ENCODE measurements at places on chromosomes 3 and 15.

DNA sequence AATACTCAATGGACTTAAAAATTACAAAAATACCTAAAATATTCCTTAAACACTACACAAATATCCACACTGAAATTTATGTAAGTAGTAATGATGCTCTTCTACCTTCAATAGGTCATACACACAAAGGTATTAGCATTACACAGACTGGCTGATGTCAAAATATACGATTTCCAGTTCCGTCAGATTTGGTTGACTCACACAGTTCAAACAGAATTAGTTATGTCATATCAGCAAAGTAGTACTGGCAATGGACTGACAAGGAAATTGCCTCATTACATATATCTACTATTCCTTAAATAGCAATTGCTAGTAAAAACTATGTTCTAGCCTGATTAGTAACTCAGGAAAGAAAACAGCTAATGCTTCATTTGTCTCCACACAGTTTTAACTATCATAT, 70.8 kb downstream of the ADAM10 start:
- DNase-seq = no peak

DNA sequence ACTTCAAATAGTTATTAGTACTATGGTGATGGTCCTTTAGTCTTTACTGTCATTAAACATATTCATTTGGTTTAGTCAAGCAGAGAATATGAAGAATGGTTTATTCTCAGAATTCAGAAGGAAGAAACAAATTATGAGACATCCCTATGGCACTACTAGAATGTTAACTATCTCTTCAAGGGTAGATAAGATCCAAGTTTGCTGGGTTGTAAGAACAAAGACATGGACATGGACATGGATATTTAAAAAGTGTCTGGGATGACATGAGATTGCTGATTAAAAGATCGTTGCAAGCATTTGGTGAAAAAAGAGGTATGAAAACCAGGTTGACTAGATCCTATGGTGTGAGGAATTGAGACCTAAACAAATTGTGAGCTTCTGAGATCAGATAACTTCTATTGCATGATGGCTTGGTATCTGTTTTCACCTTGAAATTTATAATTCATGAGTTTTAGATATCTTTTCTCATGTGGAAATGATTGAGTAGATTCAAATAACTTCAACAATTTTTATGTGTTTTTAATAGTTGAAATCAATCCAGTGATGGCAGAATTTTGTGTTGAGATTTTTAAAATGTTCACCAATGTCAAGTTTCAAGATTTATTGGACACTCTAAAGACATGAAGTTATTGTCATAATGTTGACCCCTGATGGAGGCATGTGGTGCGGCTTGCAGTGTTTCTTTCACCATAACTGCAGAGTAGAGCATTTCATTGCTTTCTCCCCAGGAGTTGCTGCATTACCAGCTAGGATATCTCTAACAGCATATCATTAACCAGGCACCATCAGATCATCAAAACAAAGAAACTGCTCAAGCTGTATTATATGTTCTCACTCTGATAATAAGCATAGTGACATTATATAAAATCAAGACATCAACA, 72.6 kb downstream of the NAALADL2 start:
- DNase-seq = no peak

- no peak for DNase-seq
These were observed 125.9 kb upstream of the SMAD3 start for GRCh38 chr15:66939451-66940023.

GRCh38 chr3:42514876-42515275, 12.4 kb downstream of the VIPR1 start:
- DNase-seq = no peak
